ENCODE measurements at places on chromosomes 4 and X.

- DNase-seq = peak; percentile 70
These were observed at the start of gene IL2RG for GRCh38 chrX:71111141-71111843. TSS of gene IL2RG (minus strand) at chrX:71111577. CDS start at chrX:71111539, 38 bp downstream.

GRCh38 chrX:140099221-140099620 lies 133.9 kb upstream of the CXorf66 start:
- DNase-seq = no peak

DNA sequence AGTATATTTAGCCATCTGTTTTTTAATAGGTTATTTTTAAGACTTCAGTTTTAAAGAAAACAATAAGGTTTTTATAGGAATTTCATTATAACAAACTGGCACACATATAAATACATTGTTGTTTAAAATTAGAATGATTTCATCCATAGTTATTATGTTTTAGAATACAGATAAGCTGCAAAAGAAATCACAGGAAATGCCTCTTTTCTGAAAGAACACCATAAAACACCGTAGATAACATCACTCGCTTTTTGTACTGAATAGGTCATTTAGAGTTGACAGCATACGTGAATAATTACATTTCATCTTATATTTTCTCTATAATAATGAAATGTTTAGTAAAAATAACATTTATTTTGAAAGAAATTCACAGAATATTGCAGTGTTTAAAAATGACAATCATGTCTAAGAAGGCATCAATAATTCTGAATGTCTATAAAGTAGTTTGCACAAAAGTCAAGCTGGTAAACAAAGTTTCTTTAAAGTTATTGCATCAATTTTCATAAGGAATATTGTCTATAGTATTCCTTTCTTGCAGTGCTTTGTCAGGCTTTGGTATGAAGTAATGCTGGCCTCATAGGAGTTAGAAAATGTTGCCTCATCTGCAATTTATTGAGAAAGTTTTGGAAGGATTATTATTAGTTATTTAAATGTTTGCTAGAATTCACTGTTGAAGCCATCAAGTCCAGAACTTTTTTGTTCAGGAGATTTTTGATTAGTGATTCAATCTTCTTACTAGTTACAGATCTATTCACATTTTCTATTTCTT lies 17.9 kb upstream of the VEGFC start:
- no peak for DNase-seq

DNA sequence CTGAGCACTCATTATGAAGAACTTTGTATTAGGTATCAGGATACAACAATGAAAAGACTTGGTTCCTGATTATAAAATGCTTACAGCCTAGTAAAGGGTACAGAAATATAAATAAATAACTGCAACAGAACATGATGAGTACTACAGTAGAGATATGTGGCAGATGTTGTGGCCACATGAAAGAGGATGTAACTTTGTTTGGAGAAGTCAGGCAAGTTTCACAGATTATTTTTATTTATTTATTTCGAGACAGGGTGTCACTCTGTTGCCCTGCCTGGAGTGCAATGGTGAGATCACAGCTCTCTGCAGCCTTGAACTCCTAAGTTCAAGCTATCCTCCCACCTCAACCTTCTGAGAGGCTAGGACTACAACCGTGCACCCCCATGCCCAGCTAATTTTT lies 15.8 kb upstream of the UBE2K start:
- no peak for DNase-seq

GRCh38 chr4:77076889-77077635 lies 1.3 kb upstream of the CCNI start:
- DNase-seq = no peak

- DNase-seq = no peak
These were observed 45.0 kb upstream of the MSANTD1 start for GRCh38 chr4:3203971-3204431.

DNA sequence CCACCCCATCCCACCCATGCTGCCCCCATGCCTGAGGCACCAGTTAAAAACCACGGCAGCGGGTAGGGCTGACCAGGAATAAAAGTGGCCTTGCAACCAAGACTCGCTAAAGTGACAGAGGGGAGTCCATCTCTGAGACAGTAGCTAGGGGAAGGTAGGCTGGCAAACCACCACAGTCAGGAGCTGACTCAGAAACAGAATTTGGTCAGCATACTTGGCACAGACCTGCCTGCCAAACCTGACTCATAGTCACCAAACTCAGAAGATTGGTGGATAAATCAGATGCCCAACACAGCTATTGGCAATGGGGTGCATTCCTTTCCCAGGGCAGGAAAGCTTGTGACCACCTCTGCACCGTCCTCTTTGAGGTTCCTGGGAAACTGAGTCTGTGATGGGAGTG lies 193.8 kb downstream of the BCOR start:
- no peak for DNase-seq

DNA sequence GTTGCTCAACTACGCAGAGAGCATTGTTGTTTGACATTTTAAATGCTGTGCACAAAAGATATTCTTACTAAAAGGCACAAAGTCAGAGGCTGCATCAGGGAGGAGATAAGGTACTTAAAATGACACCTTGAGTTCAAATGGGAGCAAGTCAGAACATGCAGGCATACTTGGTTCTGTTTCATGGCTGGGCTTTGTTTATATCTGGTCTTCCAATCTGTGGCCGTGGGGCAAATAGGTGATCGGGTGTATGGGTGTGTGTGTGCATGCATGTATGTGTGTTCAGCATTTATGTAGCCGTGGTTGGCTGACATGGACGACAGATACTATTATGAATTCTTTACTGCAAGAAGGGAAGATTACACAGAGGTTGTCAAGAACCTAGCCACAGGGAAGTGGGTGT lies 106.1 kb downstream of the RASL11B start:
- DNase-seq = no peak
